ENCODE measurements at places on chromosomes 5 and 9. TPM values are rescaled to one million over a fixed set of nuclear protein-coding genes. Genes with fewer than 3 reads are reported as not detected.

The FANCC gene
- total RNA-seq, result 13.6 TPM

The DMRT3 gene
- total RNA-seq, result 0.40 TPM

- no peak for DNase-seq
These were observed 379.0 kb upstream of the GRAMD2B start for GRCh38 chr5:126044111-126044668.

GRCh38 chr5:145189746-145190145 lies 645.4 kb downstream of the PRELID2 start:
- no peak for DNase-seq

DNA sequence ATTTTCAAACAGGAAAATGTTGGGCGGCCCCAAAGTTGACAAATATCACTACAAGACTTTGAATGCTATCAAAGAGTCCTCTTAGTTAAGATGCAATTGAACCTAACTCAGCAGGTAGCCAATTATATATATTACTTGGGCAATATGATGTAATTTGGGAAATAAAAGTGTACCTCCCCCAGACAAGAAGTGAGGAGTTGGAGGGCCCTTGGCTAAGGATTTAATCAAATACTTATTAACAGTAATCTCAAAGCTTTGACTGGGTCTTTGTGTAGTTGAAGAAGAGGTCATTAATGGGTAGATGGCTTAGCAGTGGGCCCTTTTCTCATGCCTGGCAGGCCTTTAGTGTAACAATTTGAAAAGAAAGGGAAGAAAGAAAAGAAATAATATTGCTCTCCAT lies 599.0 kb downstream of the CSNK1G3 start:
- DNase-seq, result no peak

DNA sequence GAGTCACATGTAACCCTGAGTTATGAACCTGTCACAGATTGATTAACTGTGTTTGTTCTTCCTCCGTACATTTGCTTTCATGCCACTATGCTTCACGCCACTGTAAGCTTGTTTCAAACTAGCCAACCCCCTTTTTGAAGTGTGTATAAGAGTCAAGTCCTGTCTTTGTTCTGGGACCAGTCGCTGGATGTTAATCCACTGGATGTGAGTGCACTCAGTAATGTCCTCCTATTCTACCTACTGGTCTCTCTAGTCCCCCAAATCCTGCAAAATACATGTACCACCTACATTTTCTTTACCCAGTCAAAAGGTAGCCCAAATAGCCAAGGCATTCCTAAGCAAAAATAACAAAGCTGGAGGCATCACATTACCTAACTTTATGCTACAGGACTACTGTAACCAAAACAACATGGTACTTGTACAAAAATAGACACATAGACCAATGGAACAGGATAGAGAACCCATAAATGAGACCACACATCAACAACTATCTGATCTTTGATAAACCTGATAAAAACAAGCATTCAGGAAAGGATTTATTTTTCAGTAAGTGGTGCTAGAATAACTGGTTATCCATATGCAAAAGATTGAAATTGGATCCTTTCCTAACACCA lies 1139.1 kb upstream of the SEMA6A start:
- DNase-seq, result no peak
